Hematopoietic multipotent progenitor cell treated with erythropoietin and hydrocortisone succinate and interleukin-3 and kit ligand, for 4 days (in vitro differentiated cells): ENCODE measurements at places on chromosomes 12 and 14.
A peak's percentile ranks its signal among the peaks of the same experiment; 100 is the strongest.

DNA sequence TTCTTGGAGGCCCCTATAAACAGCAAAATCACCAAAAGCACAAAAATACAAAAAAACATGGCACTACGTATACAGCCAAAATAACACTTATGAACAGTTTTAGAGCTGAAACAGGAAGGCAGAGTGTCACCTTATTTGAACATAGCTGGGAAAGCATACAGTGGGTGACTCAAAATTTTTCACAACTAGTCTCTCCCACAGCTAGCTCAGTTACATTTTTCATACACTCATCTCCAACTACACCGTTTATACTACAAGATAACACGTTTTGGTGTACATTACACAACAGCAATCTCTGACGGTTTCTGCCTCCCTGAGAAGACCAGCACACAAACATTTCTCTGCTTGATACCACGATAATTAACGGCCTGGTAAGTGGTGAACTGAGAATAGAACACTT is 2.9 kb downstream of the RAD52 start:
- DNase-seq, result peak; percentile 51

DNA sequence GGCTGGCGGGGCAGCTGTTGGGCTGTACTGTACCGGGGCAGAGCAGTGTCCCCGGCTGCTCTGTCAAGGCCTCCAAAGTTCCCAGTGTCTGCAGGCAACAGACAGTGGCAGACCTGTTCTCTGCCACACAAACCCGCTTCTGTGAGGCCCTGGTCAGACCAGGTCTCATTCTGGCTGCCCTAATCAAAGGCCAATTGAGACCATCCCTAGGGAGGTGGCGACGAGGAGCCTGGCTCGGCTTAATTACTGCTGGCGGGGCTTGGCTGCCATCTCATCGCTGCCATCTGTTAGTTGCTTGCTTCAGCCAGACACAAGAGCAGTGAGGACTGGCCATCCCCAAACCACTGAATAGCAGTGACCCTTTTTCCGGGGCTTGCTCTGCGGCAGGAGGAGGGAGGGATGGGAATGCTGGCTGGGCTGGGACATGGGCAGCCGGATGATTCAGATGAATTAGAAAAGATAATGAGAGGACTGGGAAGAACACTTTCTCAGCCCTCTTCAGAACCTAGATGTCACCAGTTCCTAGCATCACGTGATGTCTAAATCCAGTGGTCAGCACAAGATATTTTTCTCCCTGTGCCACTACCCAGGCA is 24.5 kb downstream of the ERG28 start:
- no peak for DNase-seq

GRCh38 chr12:128025589-128026245 is 241.3 kb upstream of the TMEM132C start:
- DNase-seq, result no peak

GRCh38 chr12:113002155-113002554 is 23.8 kb downstream of the OAS2 start:
- DNase-seq, result no peak

- DNase-seq, result no peak
Measured at GRCh38 chr12:79710707-79711483, 20.1 kb upstream of the PAWR start.

GRCh38 chr12:88578276-88579160 is 1.8 kb downstream of the KITLG start:
- no peak for DNase-seq

GRCh38 chr12:53061404-53062010 is 11.6 kb downstream of the TNS2 start:
- no peak for DNase-seq

GRCh38 chr12:26125400-26126339 is 833 bp upstream of the BHLHE41 start:
- peak; percentile 53 for DNase-seq

DNA sequence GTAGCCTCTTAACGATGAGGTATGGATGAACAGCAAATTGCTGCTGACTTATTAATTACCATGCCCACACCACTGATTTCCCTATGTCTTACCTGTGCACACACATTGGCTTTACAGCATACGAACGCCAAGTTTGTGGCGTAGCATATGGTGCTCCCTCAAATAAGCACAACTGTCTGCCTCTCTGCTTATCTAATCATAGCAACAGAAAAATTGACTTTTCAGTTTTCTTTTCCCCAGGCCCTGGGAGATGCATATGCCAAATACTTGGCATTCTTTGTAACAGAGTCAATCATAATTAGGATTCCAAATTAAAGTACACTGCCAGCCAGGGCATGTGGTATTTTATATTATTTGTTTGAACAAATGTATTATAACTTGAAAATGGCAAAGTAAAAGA is 625.5 kb downstream of the DIO2 start:
- DNase-seq, result no peak

DNA sequence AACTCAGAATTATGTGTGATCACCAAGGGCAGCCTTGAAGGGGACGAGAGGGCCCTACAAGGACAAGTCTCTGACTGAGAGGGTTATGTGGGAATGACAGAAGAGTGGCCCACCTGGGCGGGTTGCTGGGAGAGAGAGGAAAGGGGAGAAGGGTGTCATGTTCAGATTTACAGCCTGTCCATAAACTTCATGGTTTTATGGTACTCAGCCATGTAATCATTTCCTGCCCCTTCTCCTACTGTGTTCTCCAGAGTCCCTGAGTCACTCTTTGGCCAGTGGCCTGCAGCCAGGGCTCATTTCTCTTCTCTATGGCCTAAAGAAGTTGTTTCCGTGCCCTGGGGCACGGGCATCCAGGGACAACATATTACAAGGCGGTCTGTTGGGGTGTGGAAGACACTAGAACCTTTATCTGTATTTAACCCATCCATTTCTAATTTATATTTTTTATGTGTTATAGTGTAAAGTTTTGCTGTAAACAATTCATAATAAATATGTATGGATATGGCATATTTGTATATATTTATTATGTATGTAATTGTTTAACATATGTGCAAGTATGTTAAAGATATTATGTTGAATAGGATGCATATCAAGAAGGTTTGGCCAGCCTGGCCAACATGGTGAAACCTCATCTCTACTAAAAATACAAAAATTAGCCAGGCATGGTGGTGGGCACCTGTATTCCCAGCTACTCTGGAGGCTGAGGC is 26.9 kb downstream of the DDX47 start:
- DNase-seq, result no peak

DNA sequence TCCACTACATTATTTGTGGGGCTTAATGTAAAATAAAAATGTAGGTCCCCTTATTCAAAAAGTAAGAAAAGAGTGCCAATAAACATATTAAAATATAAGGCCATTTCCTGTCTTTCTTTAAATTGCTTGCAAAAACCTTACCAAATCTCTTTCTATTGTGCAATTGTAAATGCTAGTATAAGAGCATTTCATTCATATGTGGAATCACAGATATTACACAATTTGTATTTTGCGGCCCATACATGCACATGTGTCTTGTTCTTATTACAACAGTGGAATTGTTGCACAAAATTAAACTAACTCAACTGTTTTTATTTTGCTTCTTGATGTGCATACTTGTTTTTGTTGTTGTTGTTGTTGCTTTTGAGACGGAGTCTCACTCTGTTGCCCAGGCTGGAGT is 20.1 kb upstream of the CRADD start:
- DNase-seq, result peak; percentile 49

DNA sequence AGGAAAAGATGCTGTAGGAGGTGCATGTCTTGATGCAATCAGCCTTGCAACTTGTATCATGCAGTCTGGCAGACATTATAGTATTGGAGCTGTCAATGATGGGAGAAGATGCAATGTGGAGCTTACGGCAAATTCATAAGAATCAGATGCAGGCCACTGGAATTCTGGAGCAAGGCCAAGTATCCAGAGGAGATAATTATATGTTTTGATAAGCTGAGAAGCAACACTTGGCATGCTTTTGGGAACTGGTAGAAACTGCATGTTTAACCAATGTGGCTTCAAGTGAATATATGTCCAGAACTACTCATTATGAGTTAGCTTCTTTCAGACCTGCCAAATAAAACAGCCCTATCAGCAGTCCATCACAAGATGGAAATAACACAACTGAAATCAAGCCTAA is 249.1 kb upstream of the PPFIA2 start:
- DNase-seq, result no peak

- peak; percentile 93 for DNase-seq
Measured at GRCh38 chr12:22046090-22046967, at the start of gene CMAS. CMAS (plus strand) TSS chr12:22046218; CDS start chr12:22046304, 86 bp downstream.

DNA sequence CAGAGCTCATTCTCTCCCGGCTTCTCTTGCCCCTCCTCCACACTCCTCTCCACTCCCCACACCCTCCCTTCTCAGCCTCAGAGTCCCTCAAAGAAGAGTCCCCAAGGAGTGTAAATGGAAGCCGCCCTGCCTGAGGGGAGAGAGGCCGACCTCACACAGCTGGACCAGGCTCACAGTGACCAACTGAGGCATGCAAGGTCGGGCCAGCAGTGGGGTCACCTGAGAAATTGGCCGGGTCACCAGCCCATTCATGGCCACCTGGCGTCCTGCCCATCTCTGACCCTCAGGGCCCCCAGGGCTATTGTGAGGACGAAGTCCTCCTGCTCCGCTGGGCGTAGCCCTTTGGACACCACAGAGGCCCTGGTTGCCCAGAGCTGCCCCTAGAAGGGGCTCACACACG is 49.5 kb upstream of the NUAK1 start:
- DNase-seq, result no peak

GRCh38 chr14:74962493-74962892 is 7.1 kb upstream of the PGF start:
- DNase-seq, result peak; percentile 71

DNA sequence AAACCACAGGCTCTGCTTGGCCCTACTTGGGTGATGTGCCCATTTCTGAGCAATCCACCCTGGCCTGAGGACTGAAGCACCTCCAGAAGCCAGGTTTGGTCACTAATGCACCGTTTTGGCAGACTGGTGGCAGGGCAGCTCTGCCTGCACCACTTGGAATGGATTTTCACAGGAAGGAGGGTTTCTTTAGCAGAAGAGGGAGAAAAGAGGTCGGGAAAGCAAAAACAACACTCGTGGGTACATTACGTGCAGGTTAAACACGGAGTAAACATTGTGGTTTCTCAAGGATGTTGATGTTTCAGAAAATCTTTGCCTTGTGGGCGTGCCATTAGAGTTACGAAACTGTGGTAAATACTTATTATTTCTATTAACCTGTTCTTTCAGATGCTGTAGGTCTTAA is 70.8 kb downstream of the KCNA5 start:
- no peak for DNase-seq

DNA sequence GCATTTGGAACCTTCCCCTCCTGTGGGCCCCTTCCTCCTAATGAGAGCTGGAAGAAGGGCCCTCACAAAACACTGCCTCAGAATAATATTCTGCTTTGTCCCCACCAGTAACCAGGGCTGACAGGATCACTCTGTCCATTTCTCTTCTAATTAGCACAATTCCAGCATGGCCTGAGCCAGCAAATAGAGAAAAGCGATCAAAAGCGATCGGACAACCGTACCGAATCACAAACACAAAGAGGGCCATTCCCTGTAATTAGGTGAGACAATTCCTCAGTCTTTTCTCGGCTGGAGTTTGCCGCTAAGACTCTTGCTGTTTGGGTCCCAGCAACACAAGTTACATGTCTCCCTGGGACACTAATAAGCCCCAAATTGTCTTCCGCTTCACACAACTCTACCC is 35.6 kb upstream of the VSX2 start:
- no peak for DNase-seq

- no peak for DNase-seq
Measured at GRCh38 chr12:65510584-65511050, 232.1 kb downstream of the MSRB3 start.

- DNase-seq, result no peak
Measured at GRCh38 chr14:91387169-91387835, 30.3 kb downstream of the CCDC88C start.

GRCh38 chr12:16949371-16949770 is 343.4 kb upstream of the LMO3 start:
- DNase-seq, result no peak

DNA sequence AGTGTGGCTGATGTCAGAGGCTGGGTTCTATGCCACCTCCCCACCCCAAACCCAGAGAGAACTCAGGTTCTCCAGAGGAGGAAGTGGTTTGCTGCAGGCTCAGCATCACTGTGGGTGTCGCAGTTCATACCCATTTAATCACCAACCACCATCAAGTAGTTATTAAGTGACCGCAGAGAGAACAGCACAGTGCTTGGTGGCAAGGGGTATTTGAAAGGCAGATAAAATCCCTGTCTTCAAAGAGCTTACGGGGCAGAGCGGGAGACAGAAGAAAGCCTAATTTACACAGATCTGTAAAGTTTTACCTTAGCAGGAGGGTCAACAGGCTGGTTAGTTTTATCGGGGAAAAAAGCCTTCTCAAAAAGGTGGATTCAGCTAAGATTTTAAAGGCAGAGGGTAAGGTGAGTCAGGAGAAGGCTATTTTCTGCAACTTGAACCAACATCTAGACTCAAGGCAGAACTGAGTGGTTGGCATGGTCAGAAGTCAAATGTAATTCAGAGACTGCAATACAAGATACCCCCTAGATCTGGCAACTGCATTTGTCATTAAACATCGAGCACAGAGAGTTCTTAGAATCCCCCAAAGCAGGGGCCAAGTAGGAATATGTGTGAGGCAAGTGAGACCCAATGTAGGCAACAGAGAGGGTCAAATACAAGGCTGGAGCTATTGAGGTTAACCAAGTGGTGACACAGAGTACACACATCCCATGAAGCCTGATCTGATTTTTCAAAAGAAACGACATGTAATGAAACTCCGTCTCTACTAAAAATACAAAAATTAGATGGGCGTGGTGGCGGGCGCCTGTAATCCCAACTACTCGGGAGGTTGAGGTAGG is 13.2 kb downstream of the PXN start:
- peak; percentile 91 for DNase-seq

DNA sequence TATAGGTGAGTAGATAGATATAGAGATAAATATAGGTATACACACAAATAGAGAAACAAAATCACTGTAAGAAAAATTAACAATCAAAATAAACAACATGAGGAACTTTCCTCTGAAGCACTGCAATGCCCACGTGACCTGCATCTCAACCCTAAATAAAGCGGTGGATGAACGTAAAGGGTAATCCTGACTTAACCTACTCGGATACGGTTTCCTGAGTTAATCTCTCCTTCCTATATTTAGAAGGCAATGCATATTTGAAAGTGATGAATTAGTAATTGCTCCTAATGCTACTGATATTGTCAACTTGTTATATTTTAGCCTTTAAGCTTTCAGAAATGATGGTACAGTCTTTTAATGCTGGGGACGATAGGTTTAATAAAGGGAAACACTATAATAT is 221.4 kb downstream of the ITPR2 start:
- no peak for DNase-seq

DNA sequence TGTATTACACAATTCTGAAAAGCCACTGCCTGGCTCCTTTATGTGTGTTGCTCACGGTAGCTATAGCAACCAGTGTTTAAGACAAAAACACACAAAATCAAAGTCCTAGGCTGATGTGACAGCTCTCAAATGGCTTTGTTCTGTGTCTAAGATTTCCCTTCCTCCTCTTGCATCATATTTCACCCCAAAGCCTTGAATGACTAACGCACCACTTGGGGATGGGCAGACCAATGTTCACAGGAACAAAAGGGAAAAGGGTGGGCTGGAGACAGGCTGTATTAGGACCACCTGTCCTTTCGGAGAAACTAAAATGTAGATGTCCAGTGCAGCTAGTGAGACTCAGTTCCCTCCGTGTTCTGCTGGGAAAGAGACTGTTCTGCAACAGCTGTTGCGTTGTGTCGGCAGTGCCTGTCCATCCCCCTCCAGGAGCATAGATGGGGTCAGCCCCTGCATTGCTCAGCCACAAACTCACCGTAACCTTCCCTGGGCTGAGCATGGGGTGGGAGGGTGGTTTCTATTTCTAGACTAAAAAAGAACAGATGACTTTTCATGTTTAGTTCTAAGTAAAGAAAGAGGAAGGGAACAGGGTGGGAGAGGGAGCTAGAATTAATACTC is 26.8 kb upstream of the DAAM1 start:
- peak; percentile 23 for DNase-seq
